ENCODE measurements at places on chromosomes 3 and 15. TPM values are rescaled to one million over a fixed set of nuclear protein-coding genes. Genes with fewer than 3 reads are reported as not detected.

Gene LNP1
- total RNA-seq: 6.7 TPM

DNA sequence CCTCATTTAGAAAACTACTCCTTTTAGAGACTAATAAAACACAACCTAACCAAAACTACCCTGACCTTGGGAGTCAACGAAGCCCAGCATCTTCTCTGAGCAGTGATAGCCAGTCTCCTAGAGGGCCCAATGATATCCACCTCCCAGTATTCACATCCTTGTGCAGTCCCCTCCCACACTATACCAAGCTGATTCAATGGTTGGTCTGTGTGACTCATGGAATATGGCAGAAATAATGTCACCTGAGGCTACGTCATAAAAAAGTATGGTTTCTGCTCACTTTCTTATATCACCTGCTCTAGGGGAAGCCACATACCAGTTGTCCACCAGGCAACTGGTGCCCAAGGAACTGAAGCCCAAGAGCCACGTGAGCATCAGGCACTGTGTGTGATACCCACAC is 21.4 kb upstream of the USF3 start:
- H3K4me1 ChIP-seq: no peaks in the 10 kb centered on the region
- peaks cover 24% of the 10 kb centered on the region for H3K36me3 ChIP-seq
- H3K27ac ChIP-seq: no peak overlapping the region
- no peak overlapping the region for H3K4me3 ChIP-seq
- H3K27me3 ChIP-seq: no peaks in the 10 kb centered on the region

Gene CCR4
- total RNA-seq: 0.35 TPM

DNA sequence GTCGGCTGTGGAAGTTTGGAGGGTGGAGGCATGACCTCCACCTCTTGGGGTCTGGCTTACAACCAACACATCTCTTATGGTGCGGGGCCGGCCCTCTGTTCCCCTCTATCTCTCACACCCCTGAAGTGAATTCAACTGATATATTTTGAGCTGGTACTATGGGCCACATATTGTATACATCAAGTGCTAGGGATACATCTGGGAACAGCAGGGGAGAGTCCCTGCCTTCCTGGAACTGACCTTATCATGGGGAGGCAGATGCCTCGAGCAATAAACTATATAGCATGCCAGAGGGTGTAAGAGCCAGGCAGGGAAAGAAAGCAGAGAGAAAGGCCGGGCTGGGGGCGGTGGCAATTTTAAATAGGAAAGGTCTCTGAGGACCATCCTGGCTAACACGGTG is 60.4 kb upstream of the TRPM1 start:
- H3K36me3 ChIP-seq: no peaks in the 10 kb centered on the region
- DNase-seq: no peak
- H3K4me3 ChIP-seq: no peak overlapping the region
- no peaks in the 10 kb centered on the region for H3K27me3 ChIP-seq
- 0 out of 2 replicates have a peak, but pooled peaks cover 11% of the 10 kb centered on the region for H3K4me1 ChIP-seq

GRCh38 chr3:165466856-165467255 is 270.7 kb upstream of the SLITRK3 start:
- H3K4me3 ChIP-seq: no peak overlapping the region
- H3K4me1 ChIP-seq: no peaks in the 10 kb centered on the region
- DNase-seq: no peak
- H3K27me3 ChIP-seq: no peaks in the 10 kb centered on the region

DNA sequence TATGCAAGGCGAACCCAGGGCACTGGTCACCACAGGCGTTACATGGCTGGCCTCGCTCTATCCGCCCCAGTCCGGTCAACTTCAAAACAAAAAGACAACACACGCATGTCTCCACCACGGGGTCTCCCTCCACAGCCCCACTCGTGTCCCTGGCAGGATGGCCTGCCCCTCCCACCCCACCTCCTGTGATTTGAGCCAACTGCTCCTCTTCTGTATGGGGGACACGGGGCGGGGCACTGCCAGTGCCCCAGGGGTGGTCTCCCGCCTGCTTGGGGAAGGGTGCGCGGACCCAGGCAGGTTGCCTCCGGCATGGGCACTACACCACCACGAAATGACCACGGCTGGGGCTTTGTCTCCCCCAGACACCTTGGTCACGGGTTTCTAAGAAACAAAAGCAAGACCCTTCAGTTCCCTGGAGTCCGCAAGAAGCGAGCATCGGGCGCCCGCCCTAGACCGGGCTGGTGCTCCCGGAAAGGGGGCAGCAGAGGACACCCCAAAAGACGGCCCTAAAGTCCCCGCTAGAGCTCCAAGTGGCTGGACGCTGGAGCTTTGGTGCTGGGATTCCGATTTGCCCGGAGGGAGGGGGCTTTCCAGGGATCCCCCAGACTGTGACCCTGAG is 219.3 kb upstream of the PRICKLE2 start:
- no peak overlapping the region for H3K27ac ChIP-seq
- H3K4me3 ChIP-seq: peak overlapping the region; percentile 92
- peak; percentile 67 for DNase-seq
- peaks cover 27% of the 10 kb centered on the region for H3K27me3 ChIP-seq
- peaks cover 54% of the 10 kb centered on the region for H3K4me1 ChIP-seq
- no peaks in the 10 kb centered on the region for H3K36me3 ChIP-seq

DNA sequence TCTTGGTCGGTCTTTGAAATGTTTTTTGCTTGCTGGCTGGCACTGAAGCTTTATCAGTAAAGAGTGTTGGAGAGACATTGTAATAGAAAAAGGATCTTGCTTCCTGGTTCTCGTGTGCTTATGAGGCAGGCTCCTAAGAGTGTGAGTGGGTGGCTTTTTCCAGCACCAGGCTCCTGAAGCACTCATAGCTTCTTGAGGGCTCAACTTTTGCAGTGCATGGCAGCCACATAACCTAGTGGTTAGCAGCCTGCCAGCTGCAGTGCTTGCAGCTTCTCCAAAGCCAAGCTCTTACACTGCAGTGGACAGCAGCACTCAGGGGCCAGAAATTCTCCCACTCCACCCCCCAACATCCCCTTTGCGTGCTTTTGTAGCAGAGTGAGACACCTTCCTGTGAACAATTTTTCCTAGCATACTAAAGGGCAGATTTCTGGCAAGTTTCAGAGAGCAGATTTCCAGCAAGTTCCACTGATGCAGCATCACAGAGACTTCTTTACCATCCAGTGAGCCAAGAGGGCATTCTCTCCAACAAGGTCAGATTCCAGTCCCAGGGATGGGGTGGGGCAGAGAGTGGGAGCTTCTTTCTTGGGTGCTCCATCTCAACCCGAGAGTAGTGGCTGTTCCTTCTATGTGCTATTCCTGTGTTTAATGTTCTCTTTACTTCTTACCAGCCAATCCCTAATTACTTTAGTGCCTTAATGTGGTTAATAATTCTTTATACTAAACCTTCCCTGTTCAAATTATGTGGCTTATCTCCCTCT is 15.8 kb upstream of the ARHGEF26 start:
- no peak overlapping the region for H3K4me3 ChIP-seq
- no peaks in the 10 kb centered on the region for H3K36me3 ChIP-seq
- H3K4me1 ChIP-seq: peaks cover 11% of the 10 kb centered on the region
- no peaks in the 10 kb centered on the region for H3K27me3 ChIP-seq

GRCh38 chr3:190302212-190302867 is 19.9 kb downstream of the CLDN1 start:
- H3K27ac ChIP-seq: no peak overlapping the region
- H3K4me1 ChIP-seq: no peaks in the 10 kb centered on the region
- H3K27me3 ChIP-seq: no peaks in the 10 kb centered on the region
- H3K4me3 ChIP-seq: no peak overlapping the region
- no peak for DNase-seq

DNA sequence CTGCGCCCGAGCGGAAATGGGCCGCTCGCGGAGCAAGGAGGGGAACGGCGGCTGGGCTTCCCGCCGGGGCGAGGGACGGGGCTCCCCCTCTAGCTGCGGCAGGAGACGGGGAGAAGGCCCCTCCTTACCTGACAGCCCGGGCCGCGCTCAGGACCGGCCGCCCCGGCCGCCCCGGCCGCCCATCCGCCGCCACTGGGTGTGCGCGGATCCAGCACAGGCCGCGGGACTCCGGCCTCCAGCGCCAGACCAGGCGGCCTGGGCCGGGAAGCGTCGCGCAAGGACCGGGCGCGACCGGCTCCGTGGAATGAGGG is 296 bp downstream of the TPRA1 start:
- peak; percentile 45 for DNase-seq
- H3K4me1 ChIP-seq: peaks cover 13% of the 10 kb centered on the region
- peaks cover 5% of the 10 kb centered on the region for H3K27me3 ChIP-seq
- peak overlapping the region; percentile 80 for H3K4me3 ChIP-seq

DNA sequence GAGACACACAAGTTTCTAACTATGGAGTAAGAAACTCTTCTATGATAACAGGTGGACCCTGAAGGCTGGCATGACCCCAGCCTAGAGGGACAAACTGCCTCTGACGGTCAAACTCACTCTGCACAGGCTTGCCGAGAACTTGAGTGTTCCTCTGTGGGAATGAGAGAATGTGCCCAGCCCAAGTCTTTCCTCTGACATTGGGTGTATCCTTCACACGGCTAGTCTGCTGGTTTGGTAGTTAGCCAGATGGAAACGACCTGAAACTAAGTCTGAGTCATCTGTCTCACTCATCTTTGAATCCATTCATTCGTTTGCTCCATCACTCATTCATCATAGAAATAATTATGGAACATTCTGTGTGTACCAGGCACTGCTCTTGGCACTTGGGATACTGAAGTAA is 198.4 kb downstream of the ATP10A start:
- no peak overlapping the region for H3K4me3 ChIP-seq
- no peak overlapping the region for H3K27ac ChIP-seq
- no peaks in the 10 kb centered on the region for H3K27me3 ChIP-seq
- H3K36me3 ChIP-seq: no peaks in the 10 kb centered on the region

Measured in GM23338 (cell line).